ENCODE measurements at places on chromosomes 13 and 19. TPM values are rescaled to one million over a fixed set of nuclear protein-coding genes. Genes with fewer than 3 reads are reported as not detected.

NDUFA7 gene
- 38.2 TPM for total RNA-seq

TLE2 gene
- 76.6 TPM for total RNA-seq

GRCh38 chr13:57665481-57665880, 33.9 kb downstream of the PCDH17 start:
- no peak for DNase-seq

DNA sequence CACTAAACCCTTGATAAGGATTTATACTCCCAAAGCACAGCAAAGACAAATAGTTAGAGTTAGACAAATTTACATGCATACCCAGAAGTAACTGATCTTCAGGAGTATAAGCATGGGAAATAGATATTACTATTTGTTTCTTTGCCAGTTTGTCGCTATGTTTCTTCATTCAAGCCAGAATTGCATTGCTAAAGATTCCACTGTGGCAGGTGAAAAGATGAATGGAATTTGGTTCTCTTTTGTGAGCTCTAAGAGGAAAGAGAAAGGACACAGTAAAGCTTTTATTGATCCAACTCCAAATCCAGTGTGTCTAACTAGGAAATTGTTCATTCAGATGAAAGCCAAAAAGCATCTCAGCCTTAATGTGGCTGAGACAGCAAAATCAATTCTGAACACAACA, 292.3 kb upstream of the SPRY2 start:
- DNase-seq = no peak

- peak; percentile 89 for DNase-seq
These were observed at the start of gene CCDC97 for GRCh38 chr19:41310033-41310831. Gene CCDC97, plus strand, starts transcription at chr19:41310172. Its CDS starts 139 bp downstream, at chr19:41310311.

Data from testis (tissue), 5 donors.